ENCODE measurements at places on chromosomes 1 and 21.

- no peak for DNase-seq
Measured at GRCh38 chr1:163248064-163248463, 45.3 kb upstream of the RGS5 start.

- no peak for DNase-seq
Measured at GRCh38 chr1:107474877-107475612, 334.2 kb downstream of the NTNG1 start.

GRCh38 chr1:2355373-2356261 lies 35.7 kb downstream of the MORN1 start:
- DNase-seq: peak; percentile 83

GRCh38 chr1:169086603-169087455 lies 19.7 kb upstream of the ATP1B1 start:
- DNase-seq: no peak

DNA sequence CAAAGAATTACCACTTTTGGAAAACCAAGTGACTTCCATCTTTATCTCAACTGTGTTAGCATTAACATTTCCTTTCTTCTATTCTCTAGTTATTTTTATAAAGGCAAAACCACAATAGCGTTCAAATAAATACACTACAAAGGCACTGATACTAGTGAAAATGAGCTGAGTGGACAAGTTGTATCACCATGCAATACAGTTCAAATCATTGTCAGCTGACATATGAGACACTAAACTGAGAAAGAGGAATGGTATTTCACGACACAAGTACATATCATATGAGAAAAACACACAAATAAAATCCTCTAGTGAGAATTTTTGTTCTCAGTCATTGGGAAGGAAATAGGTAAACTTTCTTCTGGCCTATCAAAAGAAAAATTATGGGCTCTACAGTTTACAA lies 26.2 kb downstream of the ENAH start:
- DNase-seq: no peak

- DNase-seq: peak; percentile 84
Measured at GRCh38 chr1:45803299-45803780, at the start of gene MAST2. Gene MAST2 (plus strand): TSS chr1:45803612. CDS start chr1:45803896, 284 bp downstream.

DNA sequence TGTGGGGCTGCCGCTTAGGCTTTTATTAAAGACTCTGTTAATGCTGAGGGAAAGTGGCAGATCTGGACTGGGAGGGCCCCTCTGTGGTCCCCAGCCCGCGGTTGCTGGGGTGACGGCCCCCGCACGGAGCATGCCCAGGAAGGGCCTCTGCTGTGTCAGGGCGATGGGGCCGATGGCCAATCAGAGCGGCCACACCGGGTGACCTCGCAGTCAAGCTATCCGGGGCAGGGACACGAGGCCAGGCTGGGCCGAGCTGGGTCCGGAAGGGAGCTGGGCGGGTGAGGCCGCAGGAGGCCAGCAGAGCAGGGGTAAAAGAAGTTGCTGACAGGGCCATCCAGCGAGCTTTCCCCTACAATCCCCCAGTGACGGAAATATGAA lies 145.1 kb downstream of the CASZ1 start:
- DNase-seq: no peak

- DNase-seq: no peak
Measured at GRCh38 chr1:18636596-18637508, 6.2 kb downstream of the PAX7 start.

- DNase-seq: no peak
Measured at GRCh38 chr1:247429496-247429895, 13.5 kb downstream of the NLRP3 start.

DNA sequence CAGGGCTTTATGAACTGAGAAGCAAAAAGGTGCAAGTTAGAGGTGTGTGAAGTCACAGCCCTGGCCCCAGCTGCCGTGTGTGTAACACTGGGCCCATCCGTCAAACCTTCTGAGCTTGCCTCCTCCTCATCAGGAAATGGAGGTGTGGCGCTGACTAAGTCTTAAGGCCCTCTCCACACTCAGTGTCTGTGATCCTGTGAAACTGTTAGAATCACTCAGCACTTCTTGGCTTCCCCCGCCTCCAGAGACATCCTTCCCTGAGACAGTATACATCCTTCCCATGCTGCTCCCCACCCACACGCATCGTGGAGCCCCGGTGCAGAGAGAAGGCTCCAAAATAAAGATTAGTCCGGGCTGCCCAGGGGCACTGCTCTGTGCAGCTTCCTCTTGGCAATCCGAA lies 33.3 kb downstream of the LRP8 start:
- DNase-seq: peak; percentile 53
